Stimulated activated CD4-positive, alpha-beta T cell treated with anti-CD3 and anti-CD28 coated beads, Interleukin-1b, Interleukin-23, amount 100 ng/mL, for 4 hours (primary cell): ENCODE measurements at places on chromosomes 5 and 9.
A peak's percentile ranks its signal among the peaks of the same experiment; 100 is the strongest.

DNA sequence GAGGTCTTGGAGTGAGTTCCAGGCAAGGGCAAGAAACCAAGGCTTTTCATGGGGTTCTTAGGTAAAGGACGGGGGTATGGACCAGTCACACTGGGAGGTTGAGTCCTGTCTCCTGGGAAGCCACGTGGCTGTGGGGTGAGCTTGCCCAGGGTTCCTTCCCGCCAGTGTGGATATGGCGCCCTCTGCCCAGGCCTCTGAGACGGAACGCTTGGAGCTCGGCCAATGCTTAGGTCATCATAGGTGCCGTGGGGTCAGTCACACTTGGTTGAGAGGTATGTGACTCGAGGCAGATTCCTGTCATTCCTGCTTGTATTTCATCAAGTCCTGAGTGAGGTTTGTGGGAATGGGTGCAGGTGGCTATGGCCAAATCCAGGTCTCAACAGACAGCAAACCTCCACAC lies 46.2 kb downstream of the TENT4A start:
- DNase-seq: no peak

- DNase-seq: no peak
These were observed 319.1 kb downstream of the MED10 start for GRCh38 chr5:6059137-6059800.

DNA sequence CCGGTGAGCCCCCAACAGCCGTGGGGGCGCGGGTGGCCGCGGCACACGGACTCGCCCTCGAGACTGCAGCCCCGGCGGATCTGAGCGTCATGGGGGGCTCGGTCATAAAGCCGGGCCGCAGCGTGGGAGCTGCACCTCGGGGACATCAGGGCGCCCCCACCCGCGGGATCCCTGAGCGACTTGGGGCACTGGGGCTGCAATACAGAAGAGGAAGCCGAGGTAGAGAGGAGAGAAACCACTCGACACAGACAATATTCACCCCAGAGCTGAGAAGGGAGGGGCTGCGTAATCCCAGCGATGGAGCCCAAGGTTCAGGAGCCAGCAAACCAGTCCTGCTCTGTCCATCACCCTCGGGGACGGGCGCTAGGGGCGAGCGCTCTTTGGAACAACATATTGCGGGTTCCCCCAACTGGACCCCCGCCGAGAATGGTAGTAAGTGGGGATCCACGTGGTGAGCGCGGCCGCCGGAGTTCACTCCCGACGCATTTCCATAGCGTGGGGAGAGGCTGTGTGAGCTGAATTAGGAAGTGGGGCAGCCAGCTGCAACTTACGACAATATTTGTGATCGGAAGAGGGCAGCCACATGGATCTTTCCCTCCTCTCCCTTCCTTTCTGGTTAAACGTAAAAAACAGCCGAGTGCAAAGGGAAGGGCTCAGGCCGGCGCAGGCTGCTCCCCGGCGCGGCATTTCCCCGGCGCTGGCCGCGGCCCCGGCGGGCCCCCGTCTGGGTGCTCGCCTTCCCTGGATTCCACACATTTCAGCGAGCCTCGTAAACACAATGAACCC lies 9.9 kb downstream of the PTCH1 start:
- DNase-seq: no peak

DNA sequence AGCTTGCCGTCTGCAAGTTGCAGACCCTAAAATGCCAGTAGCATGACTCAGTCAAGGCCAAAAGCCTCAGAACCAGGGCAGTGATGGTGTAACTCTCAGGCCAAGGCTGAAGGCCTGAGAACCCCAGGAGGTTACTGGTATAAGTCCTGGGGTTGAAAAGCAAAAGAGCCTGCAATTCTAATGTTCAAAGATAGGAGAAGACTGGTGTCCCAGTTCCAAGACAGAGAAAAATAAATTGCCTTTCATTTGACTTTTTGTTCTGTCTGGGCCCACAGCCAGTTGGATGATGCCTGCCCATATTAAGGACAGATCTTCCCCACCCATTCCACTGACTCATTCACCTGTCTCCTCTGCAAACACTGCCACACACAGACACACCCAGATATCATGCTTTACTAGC lies 673.2 kb downstream of the CDH18 start:
- no peak for DNase-seq

- no peak for DNase-seq
These were observed 63.3 kb downstream of the RGS3 start for GRCh38 chr9:113526841-113527240.

DNA sequence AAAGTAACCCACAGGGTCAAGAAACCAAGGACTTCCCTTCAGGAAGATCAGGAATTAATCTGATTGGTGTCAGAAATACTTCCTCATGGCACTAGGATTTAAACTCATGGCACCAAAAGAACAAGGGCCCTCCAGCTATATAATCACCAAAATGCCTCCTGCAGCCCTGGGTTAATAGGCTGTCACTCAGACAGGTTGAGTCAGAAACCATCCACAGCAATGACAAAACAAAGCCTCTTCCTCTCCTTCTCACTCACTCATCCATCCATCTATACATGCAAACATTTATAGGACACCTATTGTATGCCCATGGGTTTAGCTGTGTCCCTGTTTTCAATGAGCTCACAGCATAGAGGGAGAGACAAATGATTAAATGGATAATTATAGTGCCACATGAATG lies 62.5 kb upstream of the SPOCK1 start:
- DNase-seq: no peak

DNA sequence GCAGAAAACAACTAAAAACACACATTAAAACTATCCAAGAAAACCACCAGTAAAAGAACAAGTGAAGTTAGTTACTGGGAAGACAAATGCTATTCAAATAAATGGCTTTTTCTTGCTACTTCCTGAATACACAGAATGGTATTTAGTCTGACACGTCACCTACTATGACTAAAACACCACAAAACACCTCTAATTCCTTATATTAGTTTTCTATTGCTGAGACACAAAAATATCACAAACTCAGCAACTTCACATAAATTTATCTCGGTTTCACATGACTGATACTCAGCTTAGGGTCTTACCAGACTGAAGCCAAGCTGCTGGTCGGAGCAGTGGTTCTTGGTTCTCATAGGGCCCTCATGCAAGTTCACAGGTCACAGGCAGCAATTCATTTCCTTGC lies 5.4 kb downstream of the DMAC1 start:
- DNase-seq: no peak

GRCh38 chr9:114112778-114113584 lies 13.9 kb upstream of the KIF12 start:
- DNase-seq: no peak

DNA sequence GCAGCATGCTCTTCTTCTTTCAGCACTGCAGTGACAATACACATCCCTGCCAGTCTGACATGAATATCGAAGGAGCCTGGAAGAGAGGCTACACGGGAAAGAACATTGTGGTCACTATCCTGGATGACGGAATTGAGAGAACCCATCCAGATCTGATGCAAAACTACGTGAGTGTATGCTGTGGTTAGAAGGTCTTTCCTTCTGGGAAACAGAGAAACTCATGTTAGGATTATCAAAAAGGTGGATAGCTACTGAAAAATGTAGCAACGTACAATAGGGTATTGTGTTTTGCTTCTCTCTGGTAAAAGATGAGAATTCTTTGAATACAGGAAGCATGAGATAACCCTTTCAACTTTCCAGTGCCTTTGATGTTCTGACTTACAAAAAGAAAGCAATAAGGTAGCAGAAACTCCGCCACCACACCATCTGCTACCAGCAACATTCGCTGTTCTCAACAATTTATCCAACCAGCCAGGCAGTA lies 133.3 kb downstream of the PCSK5 start:
- no peak for DNase-seq

GRCh38 chr9:3977614-3978112 lies 322.2 kb downstream of the GLIS3 start:
- DNase-seq: no peak

DNA sequence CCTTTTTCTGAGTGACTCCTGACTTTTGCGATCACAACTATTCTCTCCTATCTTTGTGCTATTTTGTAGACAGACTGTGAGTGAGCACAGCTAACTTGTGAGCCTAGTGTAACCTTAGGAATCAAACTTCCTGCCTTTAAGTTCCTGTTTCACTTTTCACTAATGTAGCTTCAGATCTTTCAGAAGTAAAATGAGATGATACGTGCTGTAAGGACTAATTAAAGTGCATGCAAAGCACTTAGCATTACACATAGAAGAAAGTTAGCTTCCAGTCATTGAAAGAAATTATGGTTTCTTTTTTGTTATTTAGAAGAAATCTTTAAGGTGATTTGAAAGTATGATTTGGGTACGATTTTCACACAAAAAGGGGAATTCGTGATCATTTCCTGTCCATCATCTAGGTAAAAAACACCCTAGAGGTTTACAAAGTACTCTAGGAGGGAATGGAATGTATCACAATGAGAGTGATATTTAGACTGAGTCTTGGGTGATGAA lies 122.7 kb downstream of the ST8SIA4 start:
- DNase-seq: no peak

DNA sequence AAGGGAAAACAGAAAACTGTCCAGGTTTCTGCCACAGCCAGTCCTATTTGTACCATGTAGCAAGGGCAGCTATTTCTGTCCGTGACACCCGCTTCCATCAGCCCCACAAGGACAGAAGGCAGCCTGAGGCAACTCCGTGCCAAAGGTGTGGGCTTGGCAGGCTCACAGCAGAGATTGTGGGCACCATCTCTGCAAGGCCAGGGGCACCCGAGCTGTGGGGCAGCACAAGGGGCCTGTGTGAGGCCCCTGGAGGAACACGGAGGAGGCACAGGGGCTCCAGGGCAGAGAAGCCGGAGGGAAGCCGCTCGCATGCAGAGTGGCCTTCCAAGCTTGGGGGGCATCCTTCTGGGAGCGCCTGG lies 43.5 kb downstream of the COL23A1 start:
- no peak for DNase-seq

- DNase-seq: no peak
These were observed 397.8 kb downstream of the TLE4 start for GRCh38 chr9:79969393-79970145.

- no peak for DNase-seq
These were observed at the start of gene EPB41L4A for GRCh38 chr5:112419164-112419985. EPB41L4A (minus strand) TSS chr5:112419277; CDS start chr5:112419039, 238 bp downstream.

GRCh38 chr9:87567001-87567400 lies 69.3 kb downstream of the DAPK1 start:
- DNase-seq: no peak

DNA sequence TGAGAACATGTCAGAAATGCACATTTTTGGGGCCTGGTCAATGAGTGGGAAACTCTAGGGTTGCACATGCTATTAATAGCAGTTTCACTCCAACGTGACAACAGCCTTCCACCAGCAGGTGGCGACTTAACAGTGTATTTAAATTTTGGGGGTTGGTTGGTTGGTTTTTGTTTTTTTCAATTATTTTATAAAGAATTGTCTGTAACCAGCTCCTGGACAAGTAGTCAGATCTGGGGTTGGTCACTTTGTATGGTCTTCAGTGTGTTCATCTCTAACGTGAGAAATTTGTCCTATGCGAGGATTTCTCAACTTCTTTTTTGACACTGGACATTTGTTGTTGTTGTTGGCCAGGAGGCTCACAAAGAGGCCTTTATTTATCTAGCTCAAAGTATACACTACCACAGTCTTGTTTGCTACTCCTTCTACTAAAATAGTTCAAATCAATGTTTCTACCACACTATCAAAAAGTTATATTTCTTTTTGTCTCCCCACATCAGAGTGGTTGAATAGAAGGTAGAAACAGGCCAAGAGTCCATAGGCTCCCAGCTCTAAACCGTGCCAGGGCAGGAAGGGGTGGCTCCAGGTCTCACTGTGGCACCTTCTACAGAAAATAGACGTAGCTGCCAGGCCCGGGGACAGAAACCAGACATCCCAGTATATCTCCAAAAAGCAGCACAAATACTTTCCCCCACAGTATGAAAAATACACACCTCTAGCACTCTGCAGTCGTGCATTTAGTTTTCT lies 110.4 kb downstream of the TRPM6 start:
- peak; percentile 53 for DNase-seq

GRCh38 chr9:135994501-135995192 lies 33.5 kb upstream of the UBAC1 start:
- no peak for DNase-seq

DNA sequence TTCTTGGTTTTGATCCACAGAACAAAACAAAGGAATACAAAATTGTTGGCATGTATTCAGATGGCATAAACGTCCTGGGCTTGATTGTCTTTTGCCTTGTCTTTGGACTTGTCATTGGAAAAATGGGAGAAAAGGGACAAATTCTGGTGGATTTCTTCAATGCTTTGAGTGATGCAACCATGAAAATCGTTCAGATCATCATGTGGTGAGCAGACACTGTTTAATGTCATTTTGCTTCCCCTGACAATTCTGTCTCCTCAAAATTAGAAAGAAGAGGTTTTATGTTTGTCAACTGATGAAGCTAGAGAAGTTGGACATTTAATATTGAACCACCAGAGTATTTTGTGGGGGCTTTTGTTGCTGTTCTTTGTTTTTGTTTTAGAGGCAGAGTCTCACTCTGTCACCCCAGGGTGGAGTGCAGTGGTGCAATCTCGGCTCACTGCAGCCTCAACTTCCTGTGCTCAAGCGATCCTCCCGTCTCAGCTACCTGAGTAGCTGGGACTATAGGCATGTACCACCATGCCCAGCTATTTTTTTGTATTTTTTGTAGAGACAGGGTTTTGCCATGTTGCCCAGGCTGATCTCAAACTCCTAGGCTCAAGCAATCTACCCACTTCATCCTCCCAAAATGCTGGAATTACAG lies 82.0 kb downstream of the SLC1A1 start:
- no peak for DNase-seq

DNA sequence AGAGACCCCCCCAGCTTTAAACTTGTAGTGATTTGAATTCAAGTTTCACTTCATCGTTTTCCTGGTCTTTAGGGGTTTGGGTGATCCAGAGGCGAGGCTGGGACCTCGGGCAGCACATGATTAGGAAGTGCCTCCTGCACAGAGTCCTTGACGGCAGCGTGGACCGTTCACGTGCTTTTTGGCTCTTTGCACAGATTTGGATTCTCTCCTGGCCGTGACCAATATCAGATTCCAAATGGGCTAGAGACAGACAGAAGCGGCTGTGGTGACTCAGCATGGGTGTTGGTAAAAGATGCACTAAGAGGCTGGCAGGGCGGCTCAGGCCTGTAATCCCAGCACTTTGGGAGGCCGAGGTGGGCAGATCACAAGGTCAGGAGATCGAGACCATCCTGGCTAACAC lies 117.2 kb upstream of the CACNA1B start:
- no peak for DNase-seq

- DNase-seq: peak; percentile 88
These were observed at the start of gene WHRN for GRCh38 chr9:114505187-114506081. WHRN (minus strand) TSS chr9:114505473; CDS start chr9:114504801, 672 bp downstream.

GRCh38 chr9:125994066-125994943 lies 247.1 kb downstream of the PBX3 start:
- DNase-seq: no peak

GRCh38 chr9:2729003-2729402 lies 11.7 kb downstream of the KCNV2 start:
- no peak for DNase-seq

GRCh38 chr5:39503155-39503554 lies 78.4 kb upstream of the DAB2 start:
- no peak for DNase-seq

DNA sequence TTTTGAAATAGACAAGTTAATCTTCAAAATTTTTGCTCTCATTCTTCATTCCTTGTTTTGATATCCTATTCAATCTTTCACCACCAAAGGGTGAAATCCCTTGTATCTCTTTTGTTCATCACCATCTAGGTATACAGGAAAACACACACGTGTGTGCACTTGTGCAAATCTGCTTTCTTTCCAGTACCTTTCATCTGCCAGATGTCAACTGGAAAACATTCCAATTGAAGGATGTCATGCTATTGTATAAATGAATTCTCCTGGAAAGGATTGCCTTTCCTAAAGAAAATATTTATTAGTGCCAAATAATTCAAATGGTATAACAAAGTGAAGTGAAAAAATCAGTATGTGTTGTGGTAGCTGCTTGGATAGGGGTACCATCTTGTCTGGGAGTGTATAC lies 123.7 kb downstream of the RANBP17 start:
- no peak for DNase-seq
